A549 treated with CORT108297 at 1 μM for 4 hours (cell line): ENCODE measurements at places on chromosomes 7 and 10. TPM values are rescaled to one million over a fixed set of nuclear protein-coding genes. Genes with fewer than 3 reads are reported as not detected.

The SHH gene
- 0.99 to 2.1 TPM (median 1.2 TPM) in 5 replicates for total RNA-seq

The PMS2 gene
- total RNA-seq, result 10.0 to 16.1 TPM (median 12.2 TPM) in 5 replicates

The BMPER gene
- 6.0 to 10.3 TPM (median 7.0 TPM) in 5 replicates for total RNA-seq

The CPN1 gene
- total RNA-seq, result 0.14 to 0.32 TPM (median 0.23 TPM) in 5 replicates

The HOXA7 gene
- 4.4 to 5.5 TPM (median 4.9 TPM) in 5 replicates for total RNA-seq

The ZNF680 gene
- 1.7 to 3.1 TPM (median 2.3 TPM) in 5 replicates for total RNA-seq
